ENCODE measurements at places on chromosomes 13 and 19.

DNA sequence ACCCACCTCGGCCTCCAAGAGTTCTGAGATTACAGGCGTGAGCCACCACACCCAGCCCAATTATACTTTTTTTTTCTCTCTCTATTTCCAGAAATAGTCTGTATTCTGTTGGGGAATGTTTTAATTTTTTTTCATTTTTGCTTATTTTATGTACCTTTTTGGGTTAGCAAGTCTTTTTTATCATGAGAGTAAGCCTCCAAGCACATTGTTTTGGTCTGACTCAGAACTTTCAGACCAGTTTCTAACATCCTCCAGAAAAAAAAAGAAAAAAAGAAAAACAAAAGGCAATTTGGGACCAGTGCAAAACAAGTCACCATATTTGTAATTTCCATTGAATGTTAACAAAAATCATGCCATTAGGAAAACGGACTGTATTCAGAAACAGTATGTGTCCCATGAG, 1465.5 kb downstream of the SLITRK5 start:
- DNase-seq, result no peak

GRCh38 chr19:49758292-49758691, 4.8 kb downstream of the TSKS start:
- no peak for DNase-seq

- no peak for DNase-seq
Observed at GRCh38 chr13:50742968-50743367, 100.5 kb downstream of the DLEU7 start.

DNA sequence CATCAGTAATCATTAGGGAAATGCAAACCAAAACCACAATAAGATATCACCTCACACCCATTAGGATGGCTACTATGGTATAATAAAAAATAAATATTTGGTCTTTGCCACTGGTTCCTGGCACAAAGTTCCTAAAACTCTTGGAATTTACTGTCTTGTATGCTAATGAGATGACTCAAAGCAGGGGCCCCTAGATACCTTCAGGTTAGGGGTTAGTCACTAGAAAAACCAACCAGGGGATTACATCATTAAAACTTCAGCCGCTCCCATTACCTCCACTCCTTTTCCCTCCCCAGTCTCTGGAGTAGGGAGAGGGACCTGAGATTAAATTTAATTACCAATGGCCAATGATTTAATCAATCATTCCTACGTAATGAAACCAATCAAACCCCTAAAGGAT, 49.6 kb downstream of the THSD1 start:
- no peak for DNase-seq

DNA sequence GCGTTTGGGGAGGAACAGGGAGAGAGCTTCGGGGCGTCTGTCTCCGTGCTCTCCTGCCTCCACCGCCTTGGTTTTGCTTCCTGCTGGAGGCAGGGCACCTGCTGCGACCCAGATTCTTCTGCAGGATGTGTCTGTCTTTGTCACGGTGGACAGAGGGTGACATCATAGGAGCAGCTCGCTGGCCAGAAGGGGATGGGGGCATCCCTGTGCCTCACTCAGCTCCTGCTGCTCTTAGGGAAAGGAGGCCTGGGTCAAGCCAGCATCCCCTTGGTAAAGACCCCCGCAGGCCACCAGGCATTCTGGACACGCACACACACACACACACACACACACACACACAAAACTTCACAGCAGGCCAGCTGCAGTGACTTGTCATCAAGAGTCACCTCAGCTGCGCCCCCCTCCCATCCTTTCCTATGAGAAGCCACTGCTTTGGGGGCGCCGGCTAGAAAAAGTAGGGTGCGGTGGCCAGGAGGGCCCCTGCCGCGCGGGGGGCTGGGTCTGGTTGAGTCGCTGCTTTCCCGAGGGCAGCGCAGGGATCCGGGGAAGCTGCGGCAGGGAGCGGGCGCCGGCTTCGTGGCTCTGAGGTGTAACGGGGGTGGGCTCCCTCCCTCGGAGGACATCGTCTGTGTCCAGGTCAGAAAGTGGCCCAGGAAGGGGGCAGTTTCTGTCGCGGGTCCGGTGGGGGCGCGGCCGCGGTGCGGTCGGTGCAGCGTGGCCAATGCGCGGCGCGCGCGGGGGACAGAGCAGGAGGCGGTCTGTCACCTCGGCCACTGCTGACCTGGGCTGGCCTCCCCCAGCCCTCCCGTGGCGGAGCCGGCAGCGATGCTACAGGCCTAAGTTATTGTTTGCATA, 15.8 kb upstream of the NPAS1 start:
- DNase-seq, result no peak

DNA sequence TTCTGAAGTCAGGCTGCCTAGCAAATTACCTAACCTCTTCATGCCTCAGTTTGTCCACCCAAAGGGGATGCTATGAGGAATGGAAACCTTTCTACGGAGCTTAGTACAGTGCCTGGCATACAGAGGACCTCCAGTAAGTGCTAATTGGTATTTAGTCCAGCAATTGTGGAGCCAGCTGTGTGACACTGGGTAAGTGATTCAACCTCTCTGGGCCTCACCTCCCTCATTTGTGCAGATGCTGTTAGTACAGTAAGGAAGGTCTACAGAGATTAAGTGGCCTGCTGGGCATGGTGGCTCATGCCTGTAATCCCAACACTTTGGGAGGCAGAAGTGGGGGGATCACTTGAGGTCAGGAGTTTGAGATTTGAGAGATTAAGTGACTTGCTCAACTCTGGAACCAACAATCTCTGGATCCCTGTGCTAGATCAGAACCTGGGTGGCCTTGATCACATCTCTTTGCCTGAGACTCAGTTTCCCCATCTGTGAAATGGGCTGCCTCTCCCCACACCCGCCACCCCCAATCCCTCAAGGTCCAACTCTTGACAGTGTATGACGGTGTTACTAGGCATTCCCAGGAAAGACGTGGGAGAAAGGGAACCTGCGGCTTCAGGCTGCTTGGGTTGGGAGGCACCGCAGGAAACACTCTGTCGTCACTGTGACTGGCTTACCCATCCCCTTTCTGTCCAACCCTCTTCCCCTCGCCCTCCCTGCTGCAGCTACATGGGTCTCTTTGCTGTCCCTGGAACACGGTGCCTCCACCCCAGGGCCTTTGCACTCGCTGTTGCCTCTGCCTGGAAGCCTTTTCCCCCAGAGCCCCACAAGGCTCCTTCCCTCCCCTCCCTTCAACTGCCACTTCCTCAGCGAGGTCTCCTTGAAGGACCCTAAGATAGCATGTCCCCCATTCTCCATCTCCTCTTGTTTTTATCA, 18.3 kb downstream of the PRKD2 start:
- DNase-seq, result no peak

GRCh38 chr13:107373551-107373950, 805.6 kb upstream of the ARGLU1 start:
- no peak for DNase-seq

GRCh38 chr13:66077132-66077689, 1152.9 kb downstream of the PCDH9 start:
- DNase-seq, result no peak

DNA sequence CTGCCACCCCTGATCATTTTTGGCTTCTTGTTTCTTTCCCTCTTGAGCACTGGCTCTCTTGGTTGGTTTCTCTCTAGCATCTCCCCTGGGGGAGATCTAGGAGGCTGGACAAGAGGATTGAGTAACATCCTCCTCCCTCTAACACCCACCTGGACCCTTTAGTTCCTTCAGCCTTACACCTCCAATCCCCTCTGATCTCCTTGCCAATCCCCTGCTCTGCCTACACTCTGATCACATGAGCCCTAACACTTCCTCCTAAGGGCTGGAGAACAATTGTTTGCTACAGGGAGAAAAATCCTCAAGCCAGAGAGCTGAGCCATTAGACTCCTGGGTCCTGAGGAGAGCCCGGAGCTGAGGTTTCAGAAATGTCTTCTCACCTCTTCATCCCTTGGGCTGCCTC, 65.9 kb upstream of the ADGRL1 start:
- DNase-seq, result no peak

DNA sequence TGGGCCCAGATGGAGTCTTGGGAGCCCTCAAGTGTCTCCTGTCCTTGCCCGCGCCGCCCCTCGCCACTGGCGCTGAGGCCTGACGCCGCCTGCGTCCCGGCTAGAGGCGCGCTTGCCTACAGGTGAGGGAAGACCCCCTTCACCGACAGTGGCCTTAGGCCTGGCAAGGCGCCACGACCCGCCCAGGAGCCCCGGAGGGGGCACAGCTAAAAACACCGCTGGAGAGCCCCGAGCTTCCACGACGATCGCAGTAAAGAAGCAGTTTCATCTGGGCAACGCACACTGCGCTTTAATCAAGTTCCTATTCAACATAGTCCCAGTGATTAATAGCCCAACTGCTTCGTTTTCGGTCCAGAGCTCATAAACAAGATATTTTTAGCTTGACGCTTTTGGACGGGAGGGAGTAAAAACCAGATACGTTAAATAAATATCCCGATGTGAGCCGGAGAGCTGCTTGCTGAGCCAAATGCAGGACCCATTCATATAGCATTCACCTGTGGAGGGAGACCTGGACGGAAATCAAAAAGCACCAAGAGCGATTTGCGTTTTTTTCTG, 1.5 kb upstream of the CEBPA start:
- no peak for DNase-seq

- no peak for DNase-seq
Observed at GRCh38 chr19:54660306-54660705, 2.5 kb upstream of the LILRB4 start.

GRCh38 chr19:49763230-49763629, at the start of gene TSKS:
TSS of gene TSKS (minus strand) at chr19:49763306. CDS start at chr19:49763247, 59 bp downstream.
- no peak for DNase-seq

GRCh38 chr13:70310396-70311119, 202.3 kb upstream of the KLHL1 start:
- no peak for DNase-seq

GRCh38 chr19:46704379-46705076, 12.4 kb downstream of the PRKD2 start:
- DNase-seq, result peak; percentile 97

DNA sequence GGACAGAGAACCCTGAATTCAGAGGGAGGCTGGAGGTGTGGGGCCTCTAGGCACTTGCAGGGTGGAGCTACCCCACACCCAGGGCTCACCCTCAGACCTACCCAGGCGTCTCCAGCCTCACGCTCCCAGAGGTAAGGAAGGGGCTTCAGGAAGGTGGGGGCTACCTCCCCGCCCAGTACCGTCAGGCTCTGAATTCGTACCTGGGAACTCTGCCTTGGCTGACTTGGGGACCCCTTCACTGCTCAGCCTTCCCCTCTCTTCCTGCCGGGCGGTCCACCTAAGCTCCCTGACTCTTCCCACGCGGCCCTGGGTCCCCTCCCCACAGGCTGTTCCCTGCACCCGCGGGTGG, 28.5 kb upstream of the PARP4 start:
- DNase-seq, result no peak
